ENCODE measurements at places on chromosomes 3 and 15. TPM values are rescaled to one million over a fixed set of nuclear protein-coding genes. Genes with fewer than 3 reads are reported as not detected.

Gene CHCHD4
- 23.3 TPM for total RNA-seq

Gene LAMB2
- 153 TPM for total RNA-seq

Gene STAC
- total RNA-seq, result 1.7 TPM

Gene DPPA4
- total RNA-seq, result not detected

Gene UBE2Q2
- total RNA-seq, result 32.1 TPM

Gene SHF
- total RNA-seq, result 0.44 TPM

Gene UCN2
- total RNA-seq, result 35.4 TPM

Gene ZNF385D
- total RNA-seq, result 1.7 TPM

Gene TLR9
- not detected for total RNA-seq

Gene TICRR
- 14.9 TPM for total RNA-seq

Gene CCDC39
- total RNA-seq, result not detected

Gene GPR62
- total RNA-seq, result not detected

Gene FEZF2
- not detected for total RNA-seq

Gene WDR93
- total RNA-seq, result not detected

Gene MTHFS
- 23.1 TPM for total RNA-seq

Gene TMEM108
- 0.07 TPM for total RNA-seq

Gene SNUPN
- 21.5 TPM for total RNA-seq

Gene DNAH1
- total RNA-seq, result 0.53 TPM

Measured in foreskin keratinocyte (primary cell).